ENCODE measurements at places on chromosomes 7 and 10.
A peak's percentile ranks its signal among the peaks of the same experiment; 100 is the strongest.

DNA sequence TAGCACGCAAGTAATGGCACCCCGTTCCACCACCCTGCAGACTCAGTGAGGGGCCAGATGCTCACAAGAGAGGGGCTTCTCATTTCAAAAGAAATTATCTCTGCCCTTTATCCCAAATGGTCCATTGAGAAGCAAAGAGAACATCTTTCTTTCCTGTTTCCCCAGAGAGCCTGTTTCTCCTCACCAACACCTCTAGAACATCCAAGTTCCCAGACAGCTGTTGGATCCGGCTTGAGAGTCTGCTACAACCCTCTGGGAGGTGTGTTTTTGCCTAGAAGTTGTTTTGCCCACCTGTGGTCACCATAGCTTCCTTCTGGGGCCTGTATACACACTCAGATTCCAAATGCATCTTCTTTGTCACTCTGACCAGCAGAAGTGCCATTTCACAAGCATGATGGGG, 637.4 kb downstream of the LRMDA start:
- no peak for DNase-seq

GRCh38 chr7:130148561-130148960, 56.6 kb downstream of the TMEM209 start:
- no peak for DNase-seq

GRCh38 chr10:100788002-100788903, 42.9 kb downstream of the PAX2 start:
- no peak for DNase-seq

- no peak for DNase-seq
These were observed 598.8 kb downstream of the SUGCT start for GRCh38 chr7:40733578-40733977.

GRCh38 chr10:101901340-101901739, 57.7 kb upstream of the KCNIP2 start:
- no peak for DNase-seq

DNA sequence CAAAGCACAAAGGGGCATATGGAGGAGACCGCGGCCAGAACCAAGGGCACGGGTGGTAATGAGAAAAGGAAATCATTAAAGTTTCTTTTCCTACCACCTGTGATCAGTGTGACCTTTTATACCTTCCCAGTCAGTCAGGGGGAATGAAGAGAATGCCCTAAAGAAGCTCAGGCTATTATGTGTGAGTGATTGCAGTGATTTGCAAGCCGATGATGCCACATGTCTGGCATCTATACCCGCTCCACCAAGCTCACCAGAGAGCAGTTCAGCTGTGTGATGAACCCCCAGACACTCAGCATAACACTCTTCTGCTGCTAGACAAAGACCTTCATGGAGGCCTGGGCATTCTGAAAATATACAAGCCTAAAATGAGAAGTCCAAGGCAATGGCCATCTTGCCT, 106.2 kb upstream of the AGK start:
- DNase-seq = no peak

- no peak for DNase-seq
These were observed 60.8 kb downstream of the MDH2 start for GRCh38 chr7:76108540-76109233.

- no peak for DNase-seq
These were observed 1.8 kb upstream of the ACTR3C start for GRCh38 chr7:150325110-150325611.

DNA sequence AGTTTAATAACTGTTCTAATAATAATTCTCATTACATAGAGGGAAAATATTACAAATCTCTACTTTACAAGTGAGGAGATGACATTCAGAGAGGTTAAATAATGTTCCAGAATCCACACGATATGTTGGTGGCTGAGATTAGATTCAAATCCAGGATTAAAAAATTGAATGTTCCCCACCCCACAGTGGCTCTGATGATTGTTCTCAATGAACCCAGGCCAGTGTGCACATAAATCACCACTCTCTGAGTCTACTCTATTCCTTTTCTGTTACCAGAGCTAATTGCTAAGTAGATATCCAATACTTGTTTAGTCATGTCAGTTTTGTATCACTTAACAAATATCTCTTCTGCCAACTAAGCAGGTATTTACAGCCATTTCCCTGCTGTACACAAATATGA, 281.0 kb downstream of the ABCA13 start:
- DNase-seq = no peak

DNA sequence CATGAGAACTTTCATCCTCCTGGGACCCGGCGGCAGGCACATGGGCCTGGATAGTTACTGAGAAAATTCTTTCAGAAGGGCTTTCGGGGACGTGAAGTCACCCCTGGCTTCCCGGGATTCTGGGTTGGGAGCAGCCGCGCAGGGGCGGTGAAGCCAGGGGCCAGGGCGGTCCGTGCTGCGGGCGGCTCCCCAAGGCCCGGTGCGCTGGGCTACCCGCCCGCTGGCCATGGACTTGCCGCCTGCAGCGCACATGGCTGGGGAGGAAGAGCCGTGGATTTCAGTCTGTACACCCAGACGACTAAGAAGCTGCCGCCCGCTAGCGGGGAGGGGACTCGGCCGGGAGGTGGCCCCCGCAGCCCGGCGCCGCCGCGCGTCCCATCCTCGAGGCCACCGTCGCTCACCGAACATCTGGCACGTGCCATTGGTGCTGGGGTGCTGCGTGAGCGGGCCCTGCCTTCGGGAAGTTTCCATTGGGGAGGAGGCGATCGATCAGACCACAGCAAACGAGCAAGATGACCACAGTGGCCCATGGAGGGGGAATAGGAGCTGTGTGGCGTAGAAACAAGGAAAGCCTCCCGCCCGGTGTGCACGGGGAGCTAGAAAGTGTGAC, 64.5 kb downstream of the TMEM209 start:
- no peak for DNase-seq

DNA sequence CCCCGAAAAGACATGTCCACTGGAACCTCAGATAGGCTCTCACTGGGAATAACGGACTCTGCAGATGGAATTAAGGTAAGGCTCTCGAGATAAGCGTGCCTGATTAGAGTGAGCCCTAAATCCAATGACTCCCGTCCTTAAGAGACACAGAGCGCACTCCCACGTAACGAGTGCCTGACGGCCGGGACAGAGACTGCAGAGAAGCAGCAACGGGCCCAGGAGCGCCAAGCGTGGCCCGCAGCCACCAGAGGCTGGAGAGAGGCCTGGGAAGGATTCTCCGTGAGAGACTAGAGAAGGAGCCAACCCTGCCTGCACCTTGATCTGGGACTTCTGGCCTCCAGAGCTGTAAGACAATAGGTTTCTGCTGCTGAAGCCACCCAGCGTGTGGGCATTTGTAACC, 20.0 kb upstream of the TNRC18 start:
- DNase-seq = no peak

DNA sequence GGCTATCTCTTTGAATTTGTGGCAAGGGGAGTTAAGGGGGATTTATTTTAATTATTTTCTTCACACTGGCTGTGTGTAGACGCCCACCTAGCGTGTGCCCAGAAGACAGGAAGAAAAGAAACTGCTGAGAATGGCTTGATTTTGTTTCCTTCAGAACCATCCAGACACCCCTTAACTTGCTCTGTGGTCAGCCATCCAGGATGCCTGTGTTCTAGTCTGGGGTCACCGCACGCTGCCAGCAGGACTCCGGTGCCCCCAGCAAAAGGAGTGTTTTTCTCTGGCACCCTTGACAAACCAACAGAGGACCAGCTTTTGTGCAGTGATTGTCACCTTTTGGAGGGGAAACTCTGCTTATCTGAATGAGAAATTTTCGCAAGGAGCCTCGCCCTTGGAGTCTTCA, 5.3 kb downstream of the DDC start:
- no peak for DNase-seq

- no peak for DNase-seq
These were observed 6.8 kb upstream of the AEBP1 start for GRCh38 chr7:44097064-44097932.

GRCh38 chr10:77960829-77961329, 34.3 kb upstream of the DLG5 start:
- no peak for DNase-seq

DNA sequence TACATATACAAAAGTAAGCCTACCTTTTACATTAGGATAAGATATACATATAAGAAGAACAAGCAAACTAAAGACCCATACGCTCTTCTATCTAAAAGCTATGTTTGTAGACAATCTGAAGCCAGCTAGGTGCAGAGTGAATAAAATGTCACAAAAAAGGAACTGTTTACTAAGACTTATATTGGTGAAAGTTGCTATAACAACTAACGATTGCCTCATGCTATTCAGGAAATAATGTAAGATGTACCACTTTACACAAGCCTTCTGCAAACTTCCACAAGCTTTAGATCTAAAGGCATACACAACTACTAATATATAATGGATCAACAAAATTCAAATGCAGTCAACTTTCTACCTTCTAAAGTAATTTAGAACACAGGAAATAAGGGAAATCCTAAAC, 175.1 kb downstream of the SRPK2 start:
- DNase-seq = no peak

DNA sequence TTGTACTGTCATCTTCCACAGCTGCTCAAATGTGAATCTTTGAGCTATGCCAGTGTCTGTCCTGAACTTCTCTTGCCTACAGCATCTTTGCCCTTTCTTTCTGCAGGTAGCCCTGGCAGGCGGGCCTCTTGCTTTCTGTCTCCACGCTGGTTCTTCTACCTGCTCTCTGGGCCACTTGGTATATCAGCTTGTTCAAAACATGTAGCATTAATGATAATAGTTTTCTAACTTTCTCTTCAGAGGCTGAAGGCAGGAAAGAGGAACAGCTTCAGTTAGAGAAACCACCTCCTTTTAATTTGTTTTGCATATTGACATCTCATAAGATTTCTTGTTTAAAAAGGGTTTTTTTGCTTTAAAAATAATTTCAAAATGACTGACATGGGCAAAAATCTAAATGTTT, 923 bp upstream of the FGL2 start:
- no peak for DNase-seq

- DNase-seq = no peak
These were observed 98.5 kb downstream of the GRB10 start for GRCh38 chr7:50684011-50684712.

- DNase-seq = no peak
These were observed 55.3 kb downstream of the KIF5B start for GRCh38 chr10:32000937-32001336.

DNA sequence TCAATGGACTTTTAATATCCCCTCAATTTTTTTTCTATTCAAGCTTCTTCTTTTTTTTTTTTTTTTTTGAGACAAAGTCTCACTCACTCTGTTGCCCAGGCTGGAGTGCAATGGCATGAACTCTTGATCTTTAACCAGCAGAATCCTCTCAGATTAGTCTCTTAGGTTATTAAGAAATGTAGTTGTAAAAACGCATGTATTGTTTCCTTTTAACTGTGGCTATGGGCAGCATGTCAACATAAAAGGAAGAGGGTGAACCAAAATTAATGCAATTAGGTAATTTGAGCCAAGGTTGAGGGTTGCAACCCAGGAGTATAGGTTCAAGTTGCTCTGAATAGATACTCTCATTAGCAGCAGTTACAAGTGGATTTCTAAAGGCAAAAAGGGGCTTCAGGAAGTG, 4.3 kb upstream of the GSTO1 start:
- no peak for DNase-seq

DNA sequence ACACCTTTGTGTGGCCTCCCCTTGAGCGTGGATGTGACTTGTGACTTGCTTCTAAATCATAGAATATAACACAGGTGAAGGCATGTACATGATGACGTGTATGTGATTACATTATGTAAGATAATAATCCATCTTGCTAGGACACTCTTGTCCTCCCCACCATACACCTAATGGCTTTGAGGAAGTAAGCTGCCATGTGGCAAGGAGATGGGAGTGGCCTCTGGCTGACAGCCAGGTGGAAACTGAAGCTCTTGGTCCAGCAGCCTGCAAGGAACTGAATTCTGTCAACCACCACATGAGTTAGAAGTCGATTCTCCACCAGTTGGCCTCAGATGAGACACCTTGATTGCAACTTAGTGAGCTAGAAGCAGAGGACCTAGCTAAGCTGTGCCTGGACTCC, 67.4 kb upstream of the ELN start:
- DNase-seq = no peak

DNA sequence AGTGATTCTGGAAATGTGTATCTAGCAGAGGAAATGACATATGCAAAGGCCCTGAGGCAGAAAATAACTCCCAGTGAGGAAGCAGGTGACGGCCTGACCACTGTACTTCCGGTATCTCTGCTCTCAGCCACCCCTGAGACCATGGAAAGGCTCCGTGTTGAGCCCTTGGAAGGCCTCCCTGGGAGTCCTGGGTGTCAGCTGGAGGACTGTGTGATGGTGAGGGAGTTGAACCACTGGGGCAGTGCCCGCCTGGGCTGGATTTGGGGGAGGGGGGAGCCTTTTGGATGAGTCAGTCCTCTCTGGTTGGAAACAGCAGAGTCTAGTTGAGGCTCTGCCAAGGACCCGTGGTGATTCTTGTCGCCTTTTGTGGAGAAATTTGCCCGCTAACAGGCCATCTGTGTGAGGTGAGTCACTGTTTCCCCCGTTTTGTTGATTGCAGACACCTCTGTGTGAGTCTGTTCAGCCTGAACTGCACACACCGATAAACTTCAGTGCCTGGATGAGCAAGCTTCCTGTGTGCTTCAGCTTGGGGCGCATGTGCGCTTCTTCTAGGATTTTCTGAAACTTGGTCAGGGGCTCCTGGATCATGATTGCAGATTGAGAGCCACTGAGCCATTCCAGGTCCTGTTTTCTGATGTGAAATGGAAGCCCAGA, 98.6 kb downstream of the GRK5 start:
- DNase-seq = peak; percentile 75

- DNase-seq = no peak
These were observed 7.4 kb upstream of the EEPD1 start for GRCh38 chr7:36145686-36146085.

GRCh38 chr7:44284216-44284615, 41.2 kb downstream of the CAMK2B start:
- no peak for DNase-seq

GRCh38 chr10:73635781-73636180, 5.5 kb downstream of the MYOZ1 start:
- DNase-seq = no peak

DNA sequence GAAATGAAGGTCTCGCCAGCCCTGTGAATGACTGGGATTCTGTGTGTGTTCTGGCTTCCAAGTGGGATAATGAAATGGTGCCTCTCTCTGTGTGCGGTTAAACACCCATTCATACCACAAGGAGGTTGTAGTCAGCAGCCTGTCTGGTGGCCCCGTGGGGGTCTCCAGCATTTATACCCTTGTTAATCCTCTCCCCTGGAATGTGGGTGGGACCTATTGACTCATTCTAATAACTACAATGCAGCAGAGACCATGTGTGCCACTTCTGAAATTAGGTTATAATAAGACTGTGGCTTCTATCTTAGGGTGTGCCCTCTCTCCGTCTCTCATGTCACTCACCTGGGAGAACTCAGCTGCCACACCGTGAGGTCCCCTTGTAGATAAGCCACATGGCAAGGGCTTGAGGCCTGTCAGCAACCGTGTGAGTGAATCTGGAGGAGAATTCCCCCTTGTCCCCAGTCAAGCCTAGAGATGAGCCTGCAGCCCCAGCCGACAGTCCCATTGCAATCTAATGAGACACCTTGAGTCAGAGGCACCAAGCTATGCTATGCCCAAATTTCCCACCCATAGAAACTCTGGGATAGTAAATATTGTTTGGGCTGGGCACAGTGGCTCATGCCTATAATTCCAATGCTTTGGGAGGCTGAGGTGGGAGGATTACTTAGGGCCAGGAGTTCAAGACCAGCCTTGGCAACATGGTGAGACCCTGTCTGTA, 106.8 kb downstream of the GALNT17 start:
- no peak for DNase-seq

GRCh38 chr7:16564909-16565426, 38.3 kb downstream of the LRRC72 start:
- DNase-seq = no peak

Data from stimulated activated CD8-positive, alpha-beta memory T cell treated with anti-CD3 and anti-CD28 coated beads, Interleukin-4, amount 100 ng/mL, for 1 hour (primary cell).